T-helper 2 cell (primary cell): ENCODE measurements at places on chromosomes 2 and 18.

- DNase-seq = no peak
Measured at GRCh38 chr2:178733975-178734374, 73.2 kb downstream of the TTN start.

DNA sequence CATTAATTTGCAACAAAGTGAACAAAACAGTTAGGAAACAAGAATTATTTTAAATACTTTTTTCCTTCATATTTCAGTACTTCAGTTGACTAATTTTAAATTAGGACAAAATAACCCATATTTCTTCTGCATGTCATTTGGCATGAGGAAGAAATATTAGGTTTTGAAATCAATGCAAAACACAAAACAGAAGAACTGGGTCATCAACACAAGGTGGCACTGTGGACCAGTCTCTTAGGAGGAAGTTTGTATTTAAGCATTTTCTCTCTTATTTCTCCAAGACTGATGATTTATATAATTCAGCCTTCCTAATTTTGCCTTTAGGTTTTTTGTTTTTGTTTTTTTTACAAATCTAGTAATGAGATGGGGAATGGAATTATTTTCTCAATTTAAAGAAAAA is 352.8 kb upstream of the KCNH7 start:
- no peak for DNase-seq

DNA sequence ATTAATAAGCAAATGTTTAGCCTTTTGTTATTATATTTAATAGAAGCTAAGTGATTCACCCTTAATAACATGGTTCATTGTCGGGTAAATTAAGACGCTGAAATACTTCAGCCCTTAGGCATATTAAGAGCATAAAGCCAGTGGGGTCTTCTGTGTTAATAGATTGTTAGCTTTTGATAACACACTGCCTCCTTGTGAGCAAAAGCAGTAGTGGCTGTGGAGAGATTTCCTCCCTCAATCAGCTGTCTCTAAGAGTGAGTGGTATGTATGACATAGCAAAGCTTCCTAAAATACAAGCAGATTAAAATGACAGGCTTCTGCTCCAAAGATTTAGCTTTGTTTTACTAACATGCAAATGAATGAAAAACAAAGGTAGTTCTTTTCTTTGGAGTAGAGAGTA is 143.7 kb upstream of the SYT4 start:
- DNase-seq = no peak

GRCh38 chr18:65737471-65737955 is 13.3 kb upstream of the CDH7 start:
- DNase-seq = no peak

DNA sequence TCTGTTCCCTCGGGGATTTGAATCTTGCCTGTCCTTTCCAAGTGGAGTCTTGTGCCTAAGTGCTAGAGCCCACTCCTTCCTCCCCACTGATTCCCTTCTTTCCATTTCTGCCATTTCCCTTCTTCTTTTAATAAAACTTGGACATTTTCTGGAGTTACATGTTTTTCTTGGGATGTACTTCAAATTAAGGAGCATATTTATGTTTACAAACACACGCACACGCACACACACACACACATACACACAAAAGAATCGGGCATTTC is 154.2 kb downstream of the TGIF1 start:
- DNase-seq = no peak

DNA sequence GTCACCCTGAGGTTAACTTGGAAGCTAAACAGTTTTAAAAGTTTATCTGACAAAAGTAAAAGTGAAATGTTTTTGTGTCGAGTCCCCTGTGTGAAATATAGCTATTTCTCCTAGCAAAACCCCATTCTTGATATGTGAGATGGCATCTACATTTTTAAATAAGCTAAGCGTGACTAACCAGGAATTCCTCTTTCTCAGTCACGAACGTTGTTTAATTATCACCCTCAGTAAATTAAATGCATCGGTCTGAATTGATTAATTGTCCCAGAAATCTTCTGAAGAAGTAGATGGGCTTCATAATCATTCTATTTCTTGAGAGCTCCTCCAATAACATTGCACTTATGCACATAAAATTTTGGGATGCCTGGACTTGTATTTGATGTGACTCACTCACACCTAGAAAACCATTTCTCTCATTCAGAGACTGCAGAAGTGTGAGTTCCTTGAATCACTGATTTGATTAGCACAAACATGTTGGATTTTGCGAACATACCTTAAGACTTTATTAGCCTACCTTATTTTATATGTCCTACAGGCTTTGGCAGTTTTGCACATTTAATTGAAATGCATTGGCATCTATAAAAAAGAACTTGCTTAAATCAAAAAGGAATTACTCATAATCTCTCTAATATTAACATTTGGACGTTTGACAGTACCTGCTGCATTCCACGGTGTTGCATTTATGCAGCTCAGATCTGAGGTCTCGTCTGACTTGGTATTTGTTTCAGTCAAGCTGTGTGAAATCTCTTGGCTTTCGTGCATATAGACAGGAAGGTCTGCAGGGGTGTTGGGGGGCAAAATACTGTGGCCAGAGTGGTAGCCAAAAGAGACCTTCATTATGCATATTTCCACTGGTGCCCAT is 475.2 kb downstream of the EPHA4 start:
- DNase-seq = no peak

GRCh38 chr2:102788885-102789260 is 27.0 kb downstream of the TMEM182 start:
- no peak for DNase-seq

GRCh38 chr2:202172439-202173211 is 65.8 kb downstream of the SUMO1 start:
- peak; percentile 18 for DNase-seq

- no peak for DNase-seq
Measured at GRCh38 chr2:12684471-12684936, 32.2 kb upstream of the TRIB2 start.

GRCh38 chr18:2588666-2589344 is 17.4 kb downstream of the NDC80 start:
- DNase-seq = no peak

- DNase-seq = no peak
Measured at GRCh38 chr2:235508371-235509160, 14.7 kb downstream of the AGAP1 start.

DNA sequence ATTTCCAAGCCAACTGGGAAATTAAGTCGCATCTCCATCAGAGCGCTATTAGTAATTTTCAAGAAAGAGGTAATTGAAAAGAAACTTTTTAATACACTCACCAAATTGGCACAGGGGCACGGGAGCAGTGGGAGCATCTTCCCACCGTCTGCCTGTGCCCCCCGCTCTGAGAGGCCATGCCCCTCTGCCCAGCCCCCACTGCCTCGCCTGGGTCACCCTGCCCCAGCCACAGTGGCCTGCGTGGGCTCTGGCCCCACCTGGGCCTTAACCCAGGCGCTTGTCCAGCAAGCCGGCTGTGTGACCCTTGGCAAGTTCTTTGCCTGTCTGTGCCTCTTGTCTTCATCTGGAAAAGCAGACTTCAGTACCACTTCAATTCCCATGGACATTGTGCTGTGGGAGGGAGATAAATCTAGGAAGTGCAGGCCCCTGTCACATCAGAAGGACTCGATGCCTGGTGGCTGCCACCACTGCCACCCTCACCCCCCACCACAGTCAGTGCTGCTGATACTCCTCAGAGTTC is 31.9 kb downstream of the GLI2 start:
- DNase-seq = no peak

- DNase-seq = no peak
Measured at GRCh38 chr2:16053437-16054257, 113.3 kb downstream of the MYCN start.

- DNase-seq = no peak
Measured at GRCh38 chr2:118852605-118853128, 5.2 kb upstream of the EN1 start.
